ENCODE measurements at places on chromosomes 1 and 21.

DNA sequence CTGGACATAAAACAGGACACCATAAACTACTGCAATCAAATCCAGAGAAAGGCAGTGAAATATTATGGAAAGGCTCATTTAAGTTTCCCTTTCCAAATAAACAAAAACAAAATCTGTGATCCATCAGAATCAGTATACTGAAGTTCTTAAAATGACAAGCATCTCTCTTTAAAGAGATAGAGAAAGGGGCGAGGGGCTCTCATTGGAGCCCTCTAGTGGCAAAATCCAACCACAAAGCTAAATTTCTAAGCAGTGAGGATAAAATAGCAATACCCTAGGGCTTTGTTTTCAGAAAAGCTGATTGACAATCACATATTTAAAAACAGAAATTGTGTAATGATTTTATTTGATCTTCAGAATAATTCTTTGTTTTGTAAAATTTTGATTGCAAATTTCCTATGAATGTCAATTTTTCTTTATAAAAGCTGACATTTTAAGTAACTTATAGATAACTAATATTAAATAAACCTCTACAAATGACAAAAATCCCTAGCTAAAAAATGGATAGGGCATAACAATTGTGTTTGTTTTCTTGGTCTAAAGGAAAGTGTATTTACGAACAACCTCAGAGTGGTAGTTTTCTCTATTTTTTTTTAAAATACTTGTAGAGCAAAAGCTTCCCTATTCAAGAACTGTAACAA lies 138.2 kb downstream of the COL24A1 start:
- DNase-seq = no peak

DNA sequence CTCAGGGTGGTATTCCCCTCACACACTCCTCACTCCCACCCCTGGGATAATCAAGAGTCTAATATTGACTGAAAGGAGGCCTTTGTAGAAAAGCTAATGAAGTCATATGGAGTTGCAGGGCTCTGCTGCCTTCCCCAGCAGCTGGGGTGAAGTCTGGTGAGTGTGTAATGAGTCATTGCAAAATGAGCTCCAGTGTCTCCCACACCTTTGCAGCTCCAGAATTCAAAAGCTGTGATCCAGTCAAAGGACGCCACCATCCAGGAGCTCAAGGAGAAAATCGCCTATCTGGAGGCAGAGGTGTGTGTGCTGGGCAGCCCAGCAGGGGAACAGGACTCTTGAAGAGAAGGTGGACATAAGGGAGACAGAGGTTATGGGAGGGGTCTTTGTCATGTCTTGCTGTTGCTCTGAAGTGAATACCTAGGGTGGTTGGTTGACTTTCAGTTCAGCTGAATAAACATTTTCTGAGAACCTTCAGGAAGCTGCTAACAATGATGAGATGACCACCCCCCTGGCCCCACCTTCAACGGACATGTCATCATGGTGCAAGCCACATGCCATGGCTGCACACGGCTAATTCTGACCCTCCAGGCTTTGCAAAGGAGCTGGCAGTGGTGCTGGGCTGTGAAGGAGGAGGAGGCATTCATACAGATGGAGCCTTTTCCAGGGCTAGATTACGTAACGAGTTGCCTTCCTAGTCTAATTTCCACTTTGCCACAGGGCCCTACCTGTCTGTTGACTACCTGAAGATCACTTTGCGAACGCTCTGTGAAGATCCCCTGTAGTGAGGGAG lies 32.2 kb upstream of the SNX27 start:
- no peak for DNase-seq

- no peak for DNase-seq
Observed at GRCh38 chr1:150389650-150390049, 25.7 kb downstream of the RPRD2 start.

DNA sequence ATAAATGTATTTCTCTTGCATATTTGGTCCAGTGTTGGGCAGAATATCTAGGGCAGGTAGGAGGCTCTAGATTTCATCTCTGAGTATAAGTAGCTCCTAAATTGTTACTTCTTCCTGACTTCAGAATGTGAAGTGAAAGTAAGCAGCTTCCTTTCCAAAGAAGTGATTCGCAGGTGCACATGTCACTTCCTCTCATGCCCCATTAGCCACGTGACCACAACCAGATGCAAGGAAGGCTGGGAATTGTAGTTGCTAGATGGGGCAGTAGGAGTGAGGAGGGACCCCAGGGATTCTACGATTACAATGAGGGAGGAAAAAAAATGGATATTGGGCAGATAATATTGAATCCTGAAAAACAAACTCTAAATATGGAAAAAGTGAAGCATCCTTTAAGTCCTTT lies 113.2 kb upstream of the CYYR1 start:
- no peak for DNase-seq

- DNase-seq = no peak
Observed at GRCh38 chr1:168529518-168529917, 14.3 kb downstream of the XCL2 start.

- no peak for DNase-seq
Observed at GRCh38 chr1:25617625-25618432, 1.2 kb downstream of the MAN1C1 start.

- no peak for DNase-seq
Observed at GRCh38 chr1:7264101-7264500, 478.8 kb downstream of the CAMTA1 start.

- no peak for DNase-seq
Observed at GRCh38 chr21:29196670-29197191, 66.3 kb downstream of the MAP3K7CL start.

DNA sequence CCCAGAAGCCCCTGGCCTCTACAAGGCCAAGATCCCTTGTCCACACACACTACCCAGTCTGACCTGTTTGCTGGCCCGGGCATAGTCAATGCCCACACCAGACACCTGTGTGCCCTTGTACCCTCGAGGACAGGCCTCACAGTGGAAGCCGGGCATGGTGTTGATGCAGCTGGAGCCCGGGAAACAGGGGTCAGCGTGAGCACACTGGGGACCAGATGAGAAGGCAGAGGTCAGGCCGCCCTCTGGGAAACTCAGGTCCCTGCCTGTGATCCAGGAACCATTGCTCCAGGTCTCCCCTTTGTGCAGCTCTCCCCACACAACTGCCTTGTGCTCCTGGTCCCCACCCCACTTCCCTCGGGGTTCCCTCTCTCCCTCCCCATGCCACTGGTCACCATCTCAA lies 5.5 kb downstream of the THBS3 start:
- no peak for DNase-seq
